ENCODE measurements at places on chromosomes 2 and 18.

GRCh38 chr2:61018318-61018755 lies 282 bp upstream of the PUS10 start:
- DNase-seq = no peak

- DNase-seq = no peak
Measured at GRCh38 chr18:12028674-12029073, 47.4 kb downstream of the IMPA2 start.

- no peak for DNase-seq
Measured at GRCh38 chr2:104443145-104443544, 410.8 kb upstream of the POU3F3 start.

DNA sequence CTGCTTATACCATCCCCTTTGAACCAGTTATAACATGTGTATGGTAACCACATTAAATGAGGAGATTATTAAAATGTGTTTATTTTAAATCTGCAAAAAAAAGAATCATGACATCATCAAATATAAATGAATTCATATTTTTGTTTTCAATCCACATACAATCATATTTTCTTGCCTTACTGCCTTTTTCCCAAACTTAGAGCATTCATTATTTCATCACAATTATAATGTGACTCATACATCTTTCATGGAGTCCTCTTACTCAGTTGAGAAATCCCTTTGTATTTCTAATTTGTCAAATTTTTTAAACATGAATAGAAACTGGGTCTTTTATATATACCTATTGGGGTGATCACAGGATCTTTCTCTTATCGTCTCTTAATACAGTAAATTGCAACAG lies 909.6 kb downstream of the DSC3 start:
- DNase-seq = no peak

DNA sequence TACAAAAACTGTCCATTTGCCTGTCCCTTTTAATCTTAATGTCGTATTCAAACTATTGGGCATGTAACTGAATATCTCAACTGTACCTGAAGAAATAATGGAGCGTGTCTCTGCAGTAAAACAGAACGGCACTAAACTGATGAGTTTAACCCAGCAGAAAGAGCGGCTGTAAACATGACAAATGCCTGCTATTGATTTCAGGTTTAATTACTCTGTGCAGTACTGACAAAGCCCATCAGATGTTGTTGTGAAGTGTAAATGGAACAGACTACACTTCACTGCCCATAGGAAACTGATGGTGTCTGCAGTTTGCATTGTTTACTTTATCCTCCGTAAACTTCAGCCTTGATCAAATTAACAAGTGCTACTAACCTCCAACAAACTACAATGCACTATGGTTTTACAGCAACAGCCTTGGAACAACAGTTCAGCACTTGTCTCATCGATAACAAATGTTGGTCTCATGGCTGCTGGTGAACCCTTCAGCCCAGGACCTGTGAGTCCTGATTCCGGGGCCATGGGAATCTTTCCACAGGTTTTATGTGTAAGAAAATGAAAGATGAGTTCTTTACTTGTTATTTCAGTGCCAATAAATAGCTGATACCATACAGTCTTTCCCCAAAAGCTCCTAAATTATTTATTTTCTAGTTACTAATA lies 316.5 kb downstream of the CCDC178 start:
- DNase-seq = no peak
